ENCODE measurements at places on chromosomes 7 and 10.

GRCh38 chr10:132960071-132960472 lies 17.7 kb upstream of the CFAP46 start:
- no peak for DNase-seq

- no peak for DNase-seq
Observed at GRCh38 chr7:66429498-66430163, 199.1 kb upstream of the KCTD7 start.

DNA sequence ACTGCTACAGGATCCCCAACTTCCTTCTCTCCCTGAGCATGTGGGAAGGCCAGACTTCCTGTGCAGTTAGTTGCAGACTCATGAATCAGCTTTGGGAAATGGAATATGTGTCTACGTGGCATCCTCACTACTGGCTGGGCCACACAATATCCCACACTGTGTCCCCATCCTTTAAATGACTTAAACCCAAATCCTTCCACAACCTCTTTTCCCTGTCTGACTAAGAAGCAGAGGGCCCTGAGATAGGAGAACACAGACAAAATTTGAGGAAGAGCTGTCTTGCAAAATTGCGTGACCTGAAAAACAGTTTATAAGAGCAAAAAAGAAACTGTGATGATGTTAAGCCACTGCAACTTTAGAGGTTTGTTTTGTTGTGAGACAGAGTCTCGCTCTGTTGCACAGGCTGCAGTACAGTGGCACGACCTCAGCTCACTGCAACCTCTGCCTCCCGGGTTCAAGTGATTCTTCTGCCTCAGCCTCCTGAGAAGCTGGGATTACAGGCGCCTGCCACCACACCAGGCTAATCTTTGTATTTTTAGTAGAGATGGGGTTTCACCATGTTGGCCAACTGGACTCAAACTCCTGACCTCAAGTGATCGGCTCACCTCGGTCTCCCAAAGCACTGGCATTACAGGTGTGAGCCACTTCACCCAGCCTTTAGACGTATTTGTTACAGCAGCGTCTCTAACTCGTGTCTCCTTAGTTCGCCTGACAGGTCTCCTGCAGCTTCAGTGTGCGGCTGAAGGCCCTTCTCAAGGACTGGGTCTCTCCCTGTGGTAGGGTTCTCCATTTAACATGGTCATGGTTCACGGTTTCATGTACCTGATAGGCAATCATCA lies 46.9 kb upstream of the SFMBT2 start:
- DNase-seq = no peak

DNA sequence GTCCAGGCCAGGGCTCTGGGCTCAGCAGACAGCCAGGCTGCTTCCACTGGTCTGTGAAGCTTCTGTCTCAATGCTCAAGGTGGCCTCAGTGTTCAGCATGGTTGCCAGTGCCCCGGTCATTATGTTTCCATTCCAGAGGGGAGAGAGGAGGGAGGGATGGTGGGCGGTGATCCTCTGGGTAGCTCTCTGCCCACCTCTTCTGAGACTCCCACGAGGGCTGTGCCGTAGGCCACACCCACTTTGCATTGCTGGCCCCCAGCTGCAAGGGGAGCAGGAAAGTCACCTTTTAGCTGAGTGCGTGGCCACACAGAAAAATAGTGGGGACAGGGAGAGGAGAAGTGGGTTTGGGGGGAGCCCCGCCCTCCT lies 42.5 kb downstream of the FOXK1 start:
- no peak for DNase-seq

DNA sequence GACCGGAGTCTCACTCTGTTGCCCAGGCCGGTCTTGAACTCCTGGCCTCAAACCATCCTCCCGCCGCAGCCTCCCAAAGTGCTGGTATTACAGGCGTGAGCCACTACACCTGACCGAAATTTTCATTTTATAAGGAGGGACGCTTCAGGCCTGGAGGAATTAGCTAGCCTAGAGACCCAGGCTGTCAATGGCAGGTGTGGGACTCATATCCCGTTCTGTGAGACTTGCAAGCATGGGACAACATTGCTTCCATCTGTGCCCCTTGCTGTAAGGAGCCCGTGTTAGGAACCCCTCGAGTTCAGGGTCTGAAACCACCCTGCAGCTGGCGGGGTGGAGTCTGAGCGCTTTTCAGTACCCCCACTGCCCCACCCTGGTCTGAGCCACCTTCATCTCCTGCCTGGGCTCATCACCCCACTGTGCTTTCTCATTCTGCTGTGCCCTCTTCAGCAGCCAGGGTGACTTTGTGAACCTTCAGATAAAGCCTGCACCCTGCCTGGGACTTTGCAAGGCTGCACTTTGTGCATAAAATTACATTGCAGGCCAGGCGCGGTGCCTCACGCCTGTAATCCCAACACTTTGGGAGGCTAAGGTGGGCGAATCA lies 1.3 kb upstream of the DAGLB start:
- no peak for DNase-seq

DNA sequence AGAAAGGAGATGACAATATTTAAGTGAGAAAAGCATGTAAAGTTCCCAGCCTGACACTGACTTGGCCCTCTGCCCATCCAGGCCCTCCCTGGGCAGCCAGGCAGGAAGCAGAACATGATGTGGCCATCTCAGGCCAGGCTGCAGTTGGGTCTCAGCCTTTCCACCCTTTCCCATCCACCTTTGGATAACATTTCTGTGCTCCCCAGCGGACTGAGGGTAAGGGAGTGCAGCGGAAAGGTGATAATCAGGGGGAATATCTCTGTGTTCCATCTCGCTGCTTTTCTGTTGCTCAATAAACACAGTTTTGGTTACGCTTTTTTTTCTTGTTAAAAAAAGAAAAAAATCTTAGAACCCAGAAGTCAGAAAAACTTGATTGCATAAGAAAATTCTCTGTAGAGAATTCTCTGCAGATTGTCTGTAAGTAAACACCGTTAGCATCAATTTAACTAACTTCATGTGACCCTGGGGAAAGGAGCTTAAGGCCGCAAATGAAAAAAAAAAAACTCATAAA lies 37.2 kb upstream of the TARP start:
- no peak for DNase-seq

DNA sequence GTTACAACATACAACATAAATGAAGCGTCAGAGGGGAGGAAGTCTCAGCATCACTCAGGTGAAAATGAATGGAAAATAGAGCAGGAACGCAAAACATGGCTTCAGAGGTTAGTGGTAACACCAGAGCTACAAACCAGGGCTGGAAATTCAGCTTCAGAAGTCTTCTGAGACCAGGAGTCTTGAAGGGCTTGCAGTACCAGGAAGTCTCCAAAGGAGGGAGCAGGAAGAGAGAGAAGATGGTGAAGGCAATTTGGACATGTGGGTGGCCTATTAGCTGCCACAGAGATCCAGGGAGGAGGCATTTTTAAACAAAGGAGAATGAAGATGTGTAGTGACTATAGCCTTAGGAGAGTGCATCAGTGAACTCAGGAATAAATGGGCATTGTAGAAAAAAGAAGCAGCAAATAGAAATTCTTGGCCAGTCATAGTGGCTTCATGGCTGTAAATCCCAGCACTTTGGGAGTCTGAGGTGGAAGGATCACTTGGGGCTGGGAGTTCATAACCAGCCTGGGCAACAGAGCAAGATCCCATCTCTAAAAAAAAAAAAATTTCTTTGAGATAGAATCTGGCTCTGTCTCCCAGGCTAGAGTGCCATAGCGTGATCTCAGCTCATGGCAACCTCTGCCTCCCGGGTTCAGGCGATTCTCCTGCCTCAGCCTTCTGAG lies 9.3 kb upstream of the TET1 start:
- DNase-seq = peak; percentile 45

DNA sequence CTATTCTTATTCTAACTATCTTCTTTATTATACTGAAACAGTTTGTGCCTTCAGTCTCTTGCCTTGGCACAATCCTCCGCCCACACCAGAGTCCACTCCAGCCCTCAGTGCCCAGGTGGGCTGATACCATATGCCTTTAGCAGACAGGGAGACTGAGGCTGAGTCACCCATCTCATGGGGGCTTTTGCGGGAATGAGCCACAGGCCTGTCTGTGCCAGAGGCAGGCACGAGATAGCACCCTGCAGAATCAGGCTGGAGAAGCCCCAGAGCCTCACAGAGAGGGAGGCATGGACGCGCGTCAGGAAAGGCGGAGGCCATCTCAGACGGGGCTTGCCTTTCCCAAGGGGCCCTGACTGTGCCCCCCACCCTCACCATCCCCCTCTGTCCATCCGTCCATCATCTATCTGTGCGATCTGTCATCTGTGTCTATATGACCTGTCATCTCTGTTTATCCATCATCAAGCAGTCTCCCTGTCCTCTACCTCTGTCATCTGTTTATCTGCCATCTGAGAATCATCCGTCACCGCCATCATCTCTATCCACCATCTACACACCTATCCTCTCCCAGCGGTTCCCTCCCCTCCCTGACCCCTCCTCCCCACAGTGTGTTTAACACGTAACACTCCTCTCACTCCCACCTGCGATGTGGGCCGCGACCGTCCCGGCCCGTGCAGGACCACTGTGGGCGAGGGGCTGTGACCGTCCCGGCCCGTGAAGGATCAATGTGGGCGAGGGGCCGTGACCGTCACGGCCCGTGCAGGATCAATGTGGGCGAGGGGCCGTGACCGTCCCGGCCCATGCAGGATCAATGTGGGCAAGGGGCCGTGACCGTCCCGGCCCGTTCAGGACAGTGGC lies 7.3 kb upstream of the ADAP1 start:
- no peak for DNase-seq

- no peak for DNase-seq
Observed at GRCh38 chr10:17479015-17479615, 24.7 kb upstream of the ST8SIA6 start.

DNA sequence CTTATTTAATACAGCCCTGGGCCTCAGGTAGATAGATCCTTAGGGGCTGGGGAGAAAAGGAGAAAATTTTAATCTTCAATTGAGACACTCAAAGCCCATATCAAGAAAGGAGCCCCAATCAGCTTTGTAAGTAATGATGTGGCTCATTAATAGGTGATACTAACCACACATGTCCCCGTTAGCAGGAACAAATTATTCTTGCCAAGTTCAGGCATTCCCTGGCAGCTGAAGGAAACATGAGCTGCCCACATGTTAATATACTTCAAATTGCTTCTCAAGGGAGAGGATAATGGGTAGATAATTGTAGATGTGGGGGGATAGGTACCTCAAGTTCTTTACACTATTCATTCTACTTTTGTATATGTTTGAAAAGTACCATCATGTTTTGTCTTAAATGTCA lies 14.5 kb downstream of the IFIT5 start:
- no peak for DNase-seq

GRCh38 chr10:71404503-71405295 lies 8.0 kb downstream of the CDH23 start:
- no peak for DNase-seq

- no peak for DNase-seq
Observed at GRCh38 chr10:3172081-3172445, 519 bp downstream of the PITRM1 start.

DNA sequence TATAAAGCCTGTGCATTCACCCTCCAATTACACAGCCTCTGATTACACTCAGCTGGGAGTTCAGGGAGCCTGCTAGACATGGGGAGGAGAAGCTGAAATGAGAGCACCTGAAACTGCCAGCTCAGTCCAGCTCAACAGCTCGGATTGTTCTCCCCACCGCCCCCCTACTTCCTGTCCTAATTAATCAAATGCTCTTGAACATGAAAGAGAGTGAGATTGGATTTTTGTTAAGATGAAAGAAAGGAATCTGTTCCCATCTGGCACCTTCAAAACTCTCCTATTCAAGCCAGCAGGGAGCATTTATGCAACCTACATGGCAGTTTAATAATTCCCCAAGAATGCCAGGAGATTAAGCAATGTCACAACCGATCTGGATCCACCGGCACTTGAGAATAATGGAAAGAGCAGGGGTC lies 98.0 kb downstream of the NPSR1 start:
- no peak for DNase-seq

GRCh38 chr7:44225566-44226395 lies 25.0 kb downstream of the YKT6 start:
- no peak for DNase-seq

DNA sequence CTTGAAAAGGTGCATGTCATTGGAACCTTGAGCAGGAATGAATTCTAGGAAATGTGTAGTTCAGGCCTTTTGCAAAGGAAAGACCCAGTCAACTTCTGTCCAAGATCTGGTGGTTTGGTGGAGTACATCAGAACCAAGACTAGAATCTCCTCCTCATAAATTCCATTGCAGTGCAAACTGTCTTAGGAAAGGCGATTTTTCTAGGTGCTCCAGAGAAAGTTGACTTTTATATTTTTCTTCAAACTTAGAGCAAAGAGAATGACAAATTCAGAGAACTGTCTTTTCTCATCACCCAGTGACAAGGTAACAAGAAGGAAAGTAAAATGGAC lies 50.0 kb downstream of the PRTFDC1 start:
- DNase-seq = no peak

DNA sequence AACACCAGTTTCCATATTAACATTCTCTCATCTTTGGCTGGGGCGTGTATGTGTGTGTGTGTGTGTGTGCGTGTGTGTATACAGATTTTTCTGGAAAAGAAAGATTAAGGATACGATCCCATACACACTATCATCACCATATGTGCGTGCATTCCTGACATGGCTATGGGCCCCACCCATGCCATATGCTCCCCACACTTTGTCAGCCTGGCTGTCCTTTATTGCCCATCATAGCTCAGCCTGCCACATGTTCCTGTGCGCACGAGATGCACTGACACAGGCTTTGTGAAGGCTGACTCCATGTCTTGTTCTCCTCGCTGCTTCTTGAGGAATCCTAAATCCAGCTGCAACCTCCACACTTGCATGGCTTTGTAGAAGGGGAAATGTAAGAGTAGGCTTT lies 984.1 kb downstream of the LRMDA start:
- DNase-seq = no peak

- peak; percentile 11 for DNase-seq
Observed at GRCh38 chr10:73810358-73810734, 1.1 kb downstream of the NDST2 start.

- DNase-seq = no peak
Observed at GRCh38 chr7:1743481-1744230, 73.6 kb downstream of the ELFN1 start.

DNA sequence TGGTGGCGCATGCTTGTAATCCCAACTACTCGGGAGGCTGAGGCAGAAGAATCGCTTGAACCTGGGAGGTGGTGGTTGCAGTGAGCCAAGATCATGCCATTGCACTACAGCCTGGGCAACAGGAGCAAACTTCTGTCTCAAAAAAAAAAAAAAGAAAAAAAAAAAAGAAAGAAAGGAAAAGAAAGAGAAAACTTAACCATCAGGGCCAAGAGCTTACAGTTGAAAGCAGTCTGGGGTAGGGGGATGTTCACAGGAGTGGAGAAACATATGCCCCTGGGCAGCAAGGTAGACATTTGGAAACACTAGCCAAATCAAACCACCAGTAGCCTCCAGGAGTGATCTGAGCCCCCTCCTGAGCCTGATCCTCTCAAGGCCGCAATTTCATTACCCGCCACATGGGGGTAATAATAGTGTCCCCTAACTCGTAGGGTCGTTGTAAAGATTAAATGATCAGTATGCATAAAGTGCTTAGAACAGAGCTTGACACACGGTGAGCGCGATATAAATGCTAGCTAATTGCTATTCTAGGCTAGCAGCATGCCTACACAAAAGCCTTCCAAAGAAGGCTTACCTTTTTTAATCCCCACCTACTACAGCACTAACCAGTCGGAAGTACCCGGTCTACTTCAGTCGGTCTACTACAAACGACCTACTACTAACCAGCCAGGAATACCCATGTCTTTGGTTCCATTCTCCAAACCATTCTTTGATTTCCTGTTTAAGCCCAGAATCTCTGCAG lies 274.3 kb upstream of the NEBL start:
- DNase-seq = no peak

All from CD4-positive, alpha-beta T cell treated with Interleukin-6 at 100 ng/mL for 8 hours (primary cell).